Caudate nucleus (tissue), 63 donors: ENCODE measurements at places on chromosomes 16 and 17.

- DNase-seq, result no peak
Observed at GRCh38 chr17:2042933-2043332, 1.1 kb downstream of the OVCA2 start.

DNA sequence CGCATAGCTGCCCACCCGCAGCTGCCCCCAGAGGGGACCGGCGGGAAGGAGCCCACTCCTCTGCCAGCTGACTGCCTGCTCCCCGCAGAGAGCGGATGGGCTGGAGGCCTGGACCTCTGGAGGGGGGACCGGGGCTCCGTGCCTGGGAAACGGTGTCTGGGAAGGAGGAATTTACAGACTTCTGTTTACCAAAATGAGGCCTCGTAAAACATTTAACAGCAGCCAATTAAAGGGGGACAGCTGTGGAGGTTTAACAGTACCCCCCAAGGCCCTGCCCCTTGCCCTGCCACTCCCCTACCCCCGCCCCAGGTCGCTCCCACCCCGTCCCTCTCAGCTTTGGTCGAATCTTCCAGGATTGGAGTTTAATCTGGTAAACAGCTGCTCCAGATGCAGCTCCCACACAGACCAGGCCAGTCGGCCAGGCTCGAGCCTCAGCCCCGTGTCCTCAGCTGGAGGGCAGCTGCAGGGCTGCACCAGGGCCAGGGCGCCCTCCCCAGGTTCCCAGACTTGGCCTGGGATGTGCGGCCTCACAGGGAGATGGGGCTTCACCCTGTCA is 41.1 kb downstream of the BAHCC1 start:
- no peak for DNase-seq

DNA sequence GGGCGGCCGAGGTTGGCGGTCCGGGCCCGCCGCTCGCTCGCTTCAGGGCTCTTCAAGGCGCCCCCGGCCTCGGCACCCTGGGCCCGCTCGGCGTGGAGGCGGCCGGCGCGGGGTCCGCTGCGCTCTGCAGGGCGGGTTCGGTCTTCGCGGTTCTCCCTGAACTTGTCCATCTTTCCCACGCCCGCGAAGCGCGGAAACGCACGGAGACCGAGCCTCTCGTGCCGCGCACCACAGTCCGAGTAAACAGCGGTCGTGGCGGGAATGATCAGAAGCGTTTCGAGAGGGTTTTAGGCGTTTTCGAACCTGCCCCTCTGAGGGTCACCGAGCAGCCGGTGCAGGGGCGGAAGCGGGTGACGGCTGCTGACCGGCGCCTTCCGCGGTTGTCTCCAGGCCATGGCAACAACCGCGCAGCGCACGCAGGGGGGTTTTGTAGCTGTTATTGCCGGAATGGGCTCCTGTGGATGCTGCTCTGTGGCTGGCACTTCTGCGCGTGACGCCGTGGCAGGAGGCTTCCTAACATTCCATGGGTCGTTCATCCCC is 414 bp downstream of the NARF start:
- no peak for DNase-seq

DNA sequence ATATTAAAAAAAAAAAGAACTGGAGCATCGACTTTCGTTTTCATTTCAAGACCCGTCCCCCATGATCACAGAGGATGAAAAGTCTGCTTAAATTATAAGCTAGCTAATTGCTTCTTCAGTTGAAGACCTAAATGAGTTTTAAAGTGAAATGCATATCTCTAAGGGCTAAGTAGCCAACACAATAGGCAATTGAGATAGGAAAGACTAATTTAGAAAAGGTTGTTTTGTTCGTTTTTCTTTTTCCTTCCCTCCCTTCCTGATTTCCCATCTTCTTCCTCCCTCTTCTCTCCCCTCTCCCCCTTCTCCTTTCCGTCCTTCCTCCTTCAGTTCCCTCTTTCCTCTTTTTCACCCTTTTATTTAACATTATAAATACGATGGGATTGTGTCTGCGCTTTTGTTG is 377.2 kb downstream of the WWOX start:
- DNase-seq, result no peak

DNA sequence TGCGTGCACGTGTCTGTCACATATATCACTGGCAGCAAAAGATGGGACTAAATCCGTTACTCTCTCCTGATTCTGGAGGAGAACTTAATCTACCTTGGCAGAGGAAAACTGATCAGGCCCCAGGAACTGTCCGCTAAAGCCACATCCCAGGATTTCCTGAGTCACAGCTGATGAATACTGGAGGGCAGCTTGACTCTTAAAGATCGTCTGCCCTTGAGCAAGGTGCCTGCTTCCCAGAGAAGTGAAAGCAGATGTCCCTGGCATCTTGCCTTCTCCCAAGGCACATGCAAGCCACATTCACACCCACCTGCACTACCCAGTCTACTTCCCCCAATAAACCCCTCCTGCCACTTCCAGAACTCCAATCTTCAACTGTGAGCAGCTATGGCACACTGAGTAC is 99.8 kb downstream of the CPPED1 start:
- no peak for DNase-seq

DNA sequence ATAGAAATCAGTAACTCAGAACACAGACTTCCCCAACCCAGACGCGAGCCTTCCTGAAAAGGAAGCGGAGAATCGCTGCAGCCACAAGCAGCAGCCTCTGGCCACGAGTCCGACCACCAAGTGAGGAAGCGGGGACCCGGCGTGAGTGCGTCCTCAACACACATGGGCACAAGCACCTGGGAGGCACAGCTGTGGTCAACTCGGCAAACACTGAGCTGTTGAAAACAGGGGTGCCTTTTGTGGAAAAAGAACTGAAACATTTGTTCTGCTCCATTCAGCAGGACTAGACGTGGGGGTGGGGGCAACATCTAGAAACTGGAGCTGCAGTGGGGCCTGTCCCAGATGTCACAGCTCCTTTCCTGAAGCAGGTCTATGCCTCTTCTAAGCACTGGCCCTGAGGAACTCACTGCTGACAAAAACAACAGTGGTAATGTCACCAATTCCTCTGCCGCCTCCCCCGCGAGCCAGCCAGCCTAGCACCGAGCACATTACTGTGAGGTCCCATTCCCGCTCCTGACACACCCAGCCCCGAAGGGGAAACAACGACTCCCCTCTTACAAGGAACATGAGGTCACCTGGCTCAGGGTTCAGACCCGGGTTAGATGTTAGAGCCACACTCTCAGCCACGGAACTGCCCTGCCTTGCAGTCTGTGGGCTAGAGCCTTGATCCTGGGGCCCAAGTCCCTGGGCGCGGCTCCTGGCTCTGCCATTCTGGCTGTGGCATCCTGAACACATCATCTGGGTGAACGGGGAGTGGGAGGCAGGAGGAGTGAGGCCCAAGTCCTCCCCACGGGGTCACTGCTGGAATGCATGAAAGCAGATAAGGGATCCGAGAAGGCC is 29.0 kb downstream of the KDM8 start:
- peak; percentile 6 for DNase-seq

DNA sequence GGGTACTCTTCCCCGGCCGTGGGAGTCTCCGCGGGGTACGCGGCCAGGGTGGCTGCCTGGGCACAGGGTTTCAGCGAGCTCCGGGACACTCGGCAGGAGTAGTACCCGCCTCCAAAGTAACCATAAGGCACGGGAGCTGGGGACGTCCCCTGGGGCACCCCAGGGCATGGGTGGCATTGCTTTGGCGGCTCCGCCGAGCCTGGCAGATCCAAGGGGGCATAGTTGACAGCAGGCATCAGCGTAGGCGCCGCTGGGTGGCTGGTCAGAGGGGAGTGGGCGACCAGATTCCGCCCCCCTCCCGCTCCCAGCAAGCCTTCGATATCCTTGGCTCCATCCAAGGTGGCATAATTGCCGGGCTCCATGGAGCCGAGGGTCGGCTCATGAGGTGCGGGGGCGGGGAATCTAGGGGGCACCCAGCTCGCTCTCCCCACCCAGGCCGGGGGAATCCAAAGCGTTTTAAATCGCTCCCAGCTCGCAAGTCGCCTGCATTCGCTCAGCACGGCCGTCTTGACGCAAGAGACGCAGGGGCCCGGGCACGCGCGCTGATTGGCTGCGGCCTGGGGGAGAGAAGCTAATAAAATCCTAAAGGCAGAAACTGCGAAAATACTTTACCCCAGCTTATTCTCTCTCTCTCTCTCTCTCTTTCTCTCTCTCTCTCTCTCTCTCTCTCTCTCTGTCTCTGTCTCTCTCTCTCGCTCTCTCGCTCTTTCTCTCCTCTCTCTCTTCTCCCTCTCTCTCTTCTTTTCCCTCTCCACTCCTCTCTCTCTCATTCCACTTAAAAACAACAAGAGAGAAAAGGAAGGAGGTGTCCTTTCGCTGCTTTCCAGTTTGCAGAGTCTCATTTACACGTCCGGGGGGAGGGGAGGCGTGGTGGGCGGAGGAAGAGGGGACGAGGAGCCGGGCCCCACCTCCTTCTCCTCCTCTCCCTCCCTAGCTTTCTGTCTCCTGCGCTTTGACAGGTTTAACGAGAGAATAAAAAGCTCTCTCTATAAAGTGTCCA is at the start of gene HOXB13:
Gene HOXB13, minus strand, starts transcription at position 519 of the 1,000 bp plus-strand sequence. Its CDS starts 157 bp downstream, at position 362.
- DNase-seq, result no peak

GRCh38 chr16:89323120-89323960 is 105.8 kb downstream of the ZNF778 start:
- DNase-seq, result no peak

GRCh38 chr16:77739559-77739892 is 17.2 kb downstream of the NUDT7 start:
- no peak for DNase-seq

GRCh38 chr17:77422748-77423113 is 282.0 kb downstream of the SEC14L1 start:
- no peak for DNase-seq

- no peak for DNase-seq
Observed at GRCh38 chr17:81409190-81409935, 14.1 kb downstream of the BAHCC1 start.

DNA sequence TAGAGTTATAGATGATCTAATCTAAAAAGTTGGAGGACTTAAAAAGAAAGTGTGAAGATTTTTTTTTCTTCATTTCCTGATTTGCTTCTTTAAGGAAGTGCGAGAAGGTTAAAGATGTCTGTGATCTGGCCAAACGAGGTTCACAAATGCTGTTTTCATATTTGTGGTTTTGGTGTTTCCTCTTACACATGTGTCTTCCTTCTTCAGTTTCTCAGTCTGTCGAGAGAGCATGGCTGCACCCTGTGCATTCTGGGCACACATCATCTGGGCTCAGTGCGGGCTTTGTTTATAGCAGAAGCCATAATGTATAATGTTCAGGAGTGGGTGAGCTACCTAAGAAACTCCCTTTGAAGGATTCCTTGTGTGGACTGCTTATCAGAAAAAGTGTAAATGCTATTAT is 260.4 kb upstream of the TBX2 start:
- DNase-seq, result no peak

- DNase-seq, result no peak
Observed at GRCh38 chr17:41739661-41740352, 5.4 kb upstream of the HAP1 start.

GRCh38 chr17:77493238-77493820 is 352.6 kb downstream of the SEC14L1 start:
- no peak for DNase-seq

DNA sequence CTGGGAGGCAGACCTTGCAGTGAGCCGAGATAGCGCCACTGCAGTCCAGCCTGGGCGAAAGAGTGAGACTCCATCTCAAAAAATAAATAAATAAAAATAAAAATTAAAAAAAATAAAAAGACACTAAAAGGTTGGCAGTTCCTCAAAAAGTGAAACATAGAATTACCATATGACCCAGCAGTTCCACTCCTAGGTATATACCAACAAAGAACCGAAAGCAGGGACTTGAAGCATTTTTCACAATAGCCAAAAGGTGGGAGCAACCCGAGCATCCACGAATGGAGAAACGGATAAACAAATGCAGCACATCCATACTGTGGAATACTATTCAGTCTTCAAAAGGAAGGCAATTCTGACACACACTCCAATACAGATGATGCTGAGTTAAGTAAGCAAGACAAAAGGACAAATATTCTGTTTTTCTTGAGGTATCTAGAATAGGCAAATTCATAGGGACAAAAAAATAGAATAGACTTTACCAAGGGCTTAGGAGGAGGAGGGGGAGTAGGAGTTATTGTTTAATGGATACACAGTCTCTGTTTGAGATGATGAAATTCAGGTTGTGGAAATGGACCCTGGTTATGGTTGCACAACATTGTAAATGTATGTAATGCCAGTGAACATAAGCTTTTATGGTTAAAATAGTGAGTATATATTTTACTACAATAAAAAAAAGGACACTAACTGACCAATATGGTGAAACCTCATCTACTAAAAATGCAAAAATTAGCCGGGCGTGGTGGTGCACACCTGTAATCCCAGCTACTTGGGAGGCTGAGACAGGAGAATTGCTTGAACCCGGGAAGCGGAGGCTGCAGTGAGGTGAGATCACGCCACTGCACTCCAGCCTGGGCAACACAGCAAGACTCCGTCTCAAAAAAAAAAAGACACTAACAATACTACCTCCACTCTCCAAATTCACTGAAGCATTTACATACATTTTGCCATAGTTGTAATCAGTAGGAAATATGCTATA is 27.0 kb upstream of the SLC35B1 start:
- no peak for DNase-seq

GRCh38 chr17:50117202-50118051 is 12.5 kb downstream of the SAMD14 start:
- peak; percentile 41 for DNase-seq

DNA sequence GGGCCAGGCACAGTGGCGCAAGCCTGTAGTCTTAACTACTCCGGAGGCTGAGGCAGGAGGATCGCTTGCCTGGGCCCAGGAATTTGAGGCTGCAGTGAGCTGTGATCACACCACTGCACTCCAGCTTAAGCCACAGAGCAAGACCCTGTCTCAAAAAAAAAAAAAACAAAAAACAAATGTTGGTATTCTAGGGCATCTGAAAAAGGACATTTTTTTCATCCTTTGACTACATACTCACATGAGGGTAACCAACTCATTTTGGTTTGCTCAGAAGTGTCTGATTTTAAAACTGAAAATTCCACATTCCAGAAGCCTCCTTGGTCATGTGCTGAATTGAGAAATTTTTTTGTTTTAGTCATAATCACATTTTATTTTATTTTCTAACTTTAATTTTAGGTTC is 12.7 kb upstream of the C16orf82 start:
- DNase-seq, result no peak

DNA sequence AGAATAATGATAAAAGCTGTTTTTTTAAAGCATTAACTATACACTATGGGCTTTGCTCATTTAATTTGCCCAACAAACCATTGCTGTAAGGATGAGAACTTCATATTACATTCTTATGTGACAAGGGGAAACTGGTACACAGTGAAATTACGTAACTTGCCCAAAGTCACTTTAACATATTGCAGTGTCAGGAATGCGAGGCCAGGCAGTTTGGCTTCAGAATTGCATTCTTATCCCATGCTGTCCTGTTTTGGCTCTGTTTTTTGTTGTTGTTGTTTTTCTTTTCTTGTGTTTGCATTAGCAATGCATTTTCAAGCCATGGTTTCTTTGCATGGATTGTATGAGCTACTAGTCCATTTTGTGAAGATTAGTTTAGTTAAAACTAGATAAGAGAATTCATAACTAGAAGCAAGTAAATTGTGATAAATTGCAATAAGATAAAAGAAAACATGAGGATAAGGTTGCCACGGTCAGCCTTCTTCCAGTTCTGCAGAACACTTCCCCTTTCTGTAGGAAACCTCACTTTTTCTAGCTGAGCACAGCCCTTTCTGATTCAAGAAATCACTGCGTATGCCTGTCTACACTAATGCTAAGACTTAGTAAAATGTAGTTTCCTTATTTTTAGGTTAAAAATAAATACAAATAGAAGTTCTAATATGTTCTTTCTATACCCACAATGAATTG is 221.3 kb upstream of the KCNJ16 start:
- DNase-seq, result no peak

- no peak for DNase-seq
Observed at GRCh38 chr16:15811481-15812400, 45.1 kb downstream of the MYH11 start.

- no peak for DNase-seq
Observed at GRCh38 chr17:77045441-77046041, 95.2 kb upstream of the SEC14L1 start.
